ENCODE measurements at places on chromosomes 13 and 19.

DNA sequence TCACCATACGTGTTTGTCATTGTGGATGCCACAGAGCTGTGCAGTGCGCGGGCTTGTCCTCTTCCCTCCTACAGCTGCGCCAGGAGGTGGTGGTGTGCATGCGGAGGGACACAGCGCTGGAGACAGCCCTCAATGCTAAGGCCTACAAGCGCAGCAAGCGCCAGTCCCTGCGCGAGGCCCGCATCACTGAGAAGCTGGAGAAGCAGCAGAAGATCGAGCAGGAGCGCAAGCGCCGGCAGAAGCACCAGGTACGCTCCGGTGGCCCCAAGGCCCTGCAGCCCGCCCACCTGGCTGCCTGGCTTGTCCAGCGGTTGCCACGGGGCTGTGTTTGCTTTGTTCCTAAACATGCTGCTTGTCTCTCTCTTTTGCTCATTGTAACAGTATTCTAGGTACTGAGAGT lies 30.2 kb downstream of the SMARCA4 start:
- no peak for DNase-seq

DNA sequence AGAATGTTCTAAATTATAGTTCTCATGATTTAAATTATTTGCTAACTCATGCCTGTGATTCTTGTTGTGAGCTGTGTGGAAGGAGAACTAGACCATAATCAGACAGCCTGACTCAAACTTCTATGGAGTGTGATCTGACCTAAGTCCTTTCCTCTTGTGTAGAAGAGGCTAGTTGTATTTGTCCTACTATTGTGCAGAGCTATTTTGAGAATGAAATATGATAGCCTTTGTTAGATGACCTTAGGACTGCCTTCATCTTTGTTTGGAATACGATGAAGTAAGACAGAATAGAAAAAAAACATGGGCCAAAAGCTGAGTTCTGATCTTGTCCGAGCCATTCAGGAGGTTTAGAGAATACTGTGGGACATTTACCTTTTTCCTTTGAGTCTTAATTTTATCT lies 119.4 kb downstream of the STOML3 start:
- no peak for DNase-seq

- DNase-seq = no peak
Measured at GRCh38 chr13:26749285-26749684, 11.3 kb downstream of the GPR12 start.

GRCh38 chr13:76630629-76631230 lies 255.5 kb downstream of the KCTD12 start:
- no peak for DNase-seq

DNA sequence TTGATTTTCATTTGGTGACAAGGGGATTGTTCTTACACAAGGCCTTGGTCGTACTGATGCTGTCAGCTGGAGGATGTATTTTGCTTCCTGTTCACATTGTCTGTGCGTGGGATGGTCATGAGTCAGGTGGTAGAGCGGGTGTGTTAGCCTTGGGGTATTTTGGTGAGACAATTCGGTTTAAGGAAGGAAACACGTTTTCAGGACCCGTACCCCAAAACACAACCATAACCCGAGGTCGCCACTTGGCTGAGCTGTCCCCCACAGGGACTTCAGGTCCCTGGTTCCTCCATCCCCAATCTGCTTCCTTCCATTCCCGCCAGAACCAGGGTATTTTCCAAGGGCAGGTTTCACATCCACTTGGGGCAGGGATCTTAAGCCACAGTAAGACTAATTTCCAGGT lies 15.0 kb downstream of the MYO9B start:
- peak; percentile 38 for DNase-seq

- peak; percentile 34 for DNase-seq
Measured at GRCh38 chr19:43618921-43619261, 538 bp downstream of the ZNF428 start.

- DNase-seq = peak; percentile 80
Measured at GRCh38 chr19:7678971-7679751, 1.5 kb upstream of the TRAPPC5 start.

- DNase-seq = no peak
Measured at GRCh38 chr13:45055902-45056648, 64.2 kb upstream of the GTF2F2 start.

DNA sequence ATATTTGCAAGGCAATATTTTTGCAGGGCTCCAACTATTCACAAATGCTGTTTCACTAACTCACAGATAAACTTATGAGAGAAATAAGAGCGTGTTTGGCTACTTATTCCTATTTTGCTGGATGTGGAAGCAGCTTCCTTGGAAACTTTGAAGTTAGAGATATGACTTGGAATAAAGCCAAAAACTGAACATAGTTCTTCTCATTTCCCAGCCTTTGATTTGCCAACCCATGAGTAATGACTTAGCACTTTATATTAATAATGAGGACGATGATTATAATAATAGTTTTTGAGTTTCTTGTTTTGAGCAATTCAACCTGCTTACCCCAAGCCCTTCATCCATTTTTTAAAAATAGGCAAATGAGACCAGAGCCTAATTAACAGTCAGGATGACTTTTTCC lies 47.7 kb downstream of the SLC10A2 start:
- DNase-seq = no peak

- no peak for DNase-seq
Measured at GRCh38 chr13:39968646-39969475, 313.4 kb downstream of the COG6 start.

GRCh38 chr13:40617801-40618356 lies 48.6 kb downstream of the FOXO1 start:
- DNase-seq = no peak

GRCh38 chr13:49776871-49777270 lies 15.6 kb downstream of the KPNA3 start:
- DNase-seq = no peak

DNA sequence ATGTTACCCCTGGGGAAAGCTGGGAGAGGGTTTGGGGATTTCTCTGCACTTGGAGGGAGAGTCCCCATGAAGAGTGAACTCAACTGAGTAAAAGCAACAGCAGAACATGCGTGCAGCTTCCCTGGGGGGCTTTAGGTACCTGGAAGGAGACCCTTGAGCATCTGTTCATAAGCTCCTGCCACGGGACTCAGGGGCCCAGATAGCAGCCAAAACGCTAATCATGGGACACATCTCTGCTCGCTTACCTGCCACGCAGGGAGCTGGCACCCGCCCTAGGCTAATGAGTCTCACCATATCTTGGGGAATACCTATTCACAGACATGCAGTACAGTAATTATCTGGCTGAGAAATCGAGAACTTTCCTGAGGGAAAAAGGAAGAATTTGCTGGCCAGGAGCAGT lies 33.9 kb downstream of the PDCD5 start:
- DNase-seq = no peak

- no peak for DNase-seq
Measured at GRCh38 chr13:78997902-78998629, 339.1 kb upstream of the OBI1 start.

GRCh38 chr19:1865172-1866010 lies 2.0 kb upstream of the KLF16 start:
- no peak for DNase-seq

DNA sequence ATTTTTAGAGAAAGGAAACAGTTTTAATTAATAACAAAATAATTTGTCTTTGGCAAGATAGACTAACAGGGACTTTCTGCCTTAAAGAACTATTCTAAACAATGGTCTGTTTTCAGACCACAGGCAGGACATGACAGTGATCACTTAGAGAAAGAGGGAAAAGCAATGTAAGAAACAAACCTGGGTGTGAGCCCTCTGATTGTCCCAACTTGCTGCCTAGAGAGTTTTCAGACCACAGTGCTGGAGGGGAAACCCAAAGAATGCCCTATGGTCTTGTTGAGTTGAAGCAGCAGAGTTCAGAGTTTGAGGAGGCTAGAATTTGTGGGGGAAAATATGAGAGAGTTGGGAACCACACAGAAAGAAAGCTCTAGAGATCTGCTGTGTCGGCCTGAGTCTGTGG lies 38.1 kb downstream of the DGKH start:
- DNase-seq = no peak

DNA sequence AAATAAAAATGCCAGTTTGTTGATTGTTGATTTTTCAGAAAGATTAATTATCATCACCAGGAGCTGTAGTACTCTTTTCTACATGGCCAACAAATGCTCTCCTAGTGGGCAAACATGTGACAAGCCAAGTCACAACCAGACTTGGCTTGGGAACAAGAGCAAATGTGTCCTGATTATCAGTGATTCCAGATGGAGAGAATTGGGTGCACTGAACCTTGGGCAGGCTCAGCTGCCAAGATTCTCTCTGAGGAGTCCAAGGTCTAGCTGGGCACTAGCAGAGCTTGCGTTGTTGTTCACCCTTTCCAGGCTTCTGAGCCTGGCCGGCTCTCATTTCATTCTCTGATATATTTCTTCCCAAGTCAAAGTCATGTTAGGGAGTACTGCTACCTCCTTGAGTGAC lies 27.3 kb upstream of the GPI start:
- no peak for DNase-seq

DNA sequence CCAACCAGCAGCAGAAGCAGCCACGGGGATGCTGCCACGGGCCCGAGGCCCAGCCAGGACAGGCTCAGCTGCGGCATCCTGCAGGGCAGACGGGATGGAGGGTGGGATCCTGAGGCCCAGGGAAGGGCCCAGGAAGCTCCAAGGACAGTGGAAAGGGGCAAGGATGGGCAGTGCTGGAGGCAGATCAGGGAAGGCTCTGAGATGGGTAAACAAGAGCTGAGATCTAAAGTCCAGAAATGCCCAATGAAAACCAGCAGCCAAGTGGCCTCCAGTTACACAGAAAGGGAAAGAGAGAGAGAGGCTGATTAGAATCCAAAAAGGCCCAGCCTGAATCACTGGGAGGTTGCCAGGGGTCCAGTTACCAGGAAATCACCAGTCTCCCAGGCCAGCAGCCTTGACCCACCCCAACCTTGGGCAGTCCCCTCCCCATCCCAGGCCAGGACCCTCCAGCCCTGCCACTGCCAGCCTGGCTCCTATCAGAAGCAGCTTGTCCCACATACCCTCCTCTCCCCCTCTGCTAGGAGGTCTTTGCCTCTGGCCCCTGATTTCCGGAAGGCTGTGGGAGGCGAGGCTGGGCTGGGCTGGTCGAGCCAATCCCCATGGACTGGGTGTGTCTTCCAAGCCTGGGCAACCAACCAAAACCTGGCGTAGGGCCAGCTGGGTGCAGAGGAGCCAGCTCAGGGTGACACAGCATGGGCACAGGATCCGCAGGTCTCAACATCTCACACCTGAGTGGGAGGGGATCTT lies at the start of gene CYP4F11:
Gene CYP4F11 (minus strand): TSS at position 198 of the 747 bp plus-strand sequence. CDS start 121 bp downstream, at position 77.
- no peak for DNase-seq

GRCh38 chr13:80835902-80836301 lies 495.0 kb upstream of the SPRY2 start:
- no peak for DNase-seq

- no peak for DNase-seq
Measured at GRCh38 chr13:60230593-60230992, 66.9 kb upstream of the DIAPH3 start.

GRCh38 chr13:28526876-28527275 lies 31.9 kb upstream of the FLT1 start:
- no peak for DNase-seq

DNA sequence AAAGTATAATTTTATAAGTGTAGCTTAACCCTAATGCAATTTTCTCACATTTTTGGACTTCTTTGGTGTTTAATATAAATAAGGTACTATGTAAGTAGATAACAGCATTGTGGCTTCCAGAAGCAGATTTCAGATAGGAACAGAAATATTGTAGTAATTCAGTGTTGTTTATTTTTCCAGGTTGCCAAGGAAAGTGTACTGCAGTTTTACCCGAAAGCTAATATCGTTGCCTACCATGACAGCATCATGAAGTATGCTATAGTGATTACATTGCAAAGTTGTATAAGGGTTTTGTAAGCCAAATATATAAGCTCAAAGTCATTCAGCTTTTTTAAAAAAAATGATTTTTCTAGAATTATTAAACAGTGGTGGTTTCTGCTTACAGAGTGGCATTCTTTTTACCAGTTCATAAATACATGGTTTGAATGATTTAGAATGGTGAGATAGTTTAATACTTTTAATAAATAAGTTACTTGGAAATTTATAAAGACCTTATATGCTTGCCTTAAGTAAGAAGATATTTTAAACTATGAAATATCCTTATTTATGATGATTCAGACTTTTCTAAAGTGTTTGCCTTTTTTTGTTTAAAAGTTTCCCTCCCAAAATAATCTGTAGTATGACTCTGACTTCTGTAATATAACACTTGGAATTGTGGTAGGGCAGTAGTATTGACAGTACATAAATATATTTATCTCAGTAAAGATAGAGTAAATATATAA lies 3.7 kb downstream of the UBA2 start:
- DNase-seq = no peak

GRCh38 chr19:35005256-35005977 lies 5.3 kb downstream of the GRAMD1A start:
- DNase-seq = no peak

- DNase-seq = no peak
Measured at GRCh38 chr13:113088691-113089020, 16.9 kb upstream of the F7 start.

GRCh38 chr13:97390941-97391600 lies 42.9 kb upstream of the RAP2A start:
- no peak for DNase-seq

DNA sequence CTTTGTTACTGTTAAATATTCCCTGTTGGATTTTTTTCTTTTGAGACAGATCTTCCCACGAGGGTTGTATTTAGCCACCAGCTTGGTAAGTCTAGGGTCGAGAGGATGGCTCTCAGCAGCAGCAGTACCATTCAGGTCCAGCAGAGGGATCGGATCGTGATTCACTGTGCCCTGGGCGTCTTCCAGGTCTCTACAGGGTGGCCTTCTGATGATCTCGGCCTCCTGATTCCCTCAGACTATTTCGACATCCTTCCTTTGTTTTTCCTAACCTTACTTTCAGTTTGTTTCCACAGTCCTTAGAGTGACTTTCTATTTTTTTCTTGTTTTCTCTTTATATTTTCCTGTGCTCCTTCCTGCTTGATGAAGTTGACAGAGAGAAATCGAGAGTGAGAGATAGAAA lies 1436.9 kb downstream of the UQCRFS1 start:
- no peak for DNase-seq

- DNase-seq = no peak
Measured at GRCh38 chr19:1373534-1374249, 10.0 kb upstream of the NDUFS7 start.

GRCh38 chr13:25300861-25301346 lies 521 bp upstream of the NUP58 start:
- no peak for DNase-seq

GRCh38 chr13:94366677-94367076 lies 112.8 kb downstream of the DCT start:
- no peak for DNase-seq

DNA sequence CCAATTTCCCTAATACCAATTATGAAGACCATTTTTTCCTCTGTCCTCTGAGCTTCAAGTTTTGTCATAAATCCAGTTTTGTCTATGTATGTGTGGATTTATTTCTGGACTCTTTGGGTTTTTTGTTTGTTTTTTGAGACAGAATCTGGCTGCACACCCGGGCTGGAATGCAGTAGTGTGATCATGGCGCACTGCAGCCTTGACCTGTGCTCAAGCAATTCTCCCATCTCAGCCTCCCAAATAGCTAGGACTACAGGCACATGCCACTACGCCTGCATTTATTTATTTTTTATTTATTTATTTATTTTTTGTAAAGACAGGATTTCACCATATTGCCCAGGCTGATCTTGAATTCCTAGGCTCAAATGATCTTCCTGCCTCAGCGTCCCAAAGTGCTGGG lies 45.3 kb upstream of the GTF3A start:
- no peak for DNase-seq

GRCh38 chr13:112455476-112456059 lies 79.4 kb downstream of the SPACA7 start:
- DNase-seq = no peak
